CD4-positive, alpha-beta T cell treated with Interleukin-6 for 4 hours (primary cell): ENCODE measurements at places on chromosomes 6 and 20.

DNA sequence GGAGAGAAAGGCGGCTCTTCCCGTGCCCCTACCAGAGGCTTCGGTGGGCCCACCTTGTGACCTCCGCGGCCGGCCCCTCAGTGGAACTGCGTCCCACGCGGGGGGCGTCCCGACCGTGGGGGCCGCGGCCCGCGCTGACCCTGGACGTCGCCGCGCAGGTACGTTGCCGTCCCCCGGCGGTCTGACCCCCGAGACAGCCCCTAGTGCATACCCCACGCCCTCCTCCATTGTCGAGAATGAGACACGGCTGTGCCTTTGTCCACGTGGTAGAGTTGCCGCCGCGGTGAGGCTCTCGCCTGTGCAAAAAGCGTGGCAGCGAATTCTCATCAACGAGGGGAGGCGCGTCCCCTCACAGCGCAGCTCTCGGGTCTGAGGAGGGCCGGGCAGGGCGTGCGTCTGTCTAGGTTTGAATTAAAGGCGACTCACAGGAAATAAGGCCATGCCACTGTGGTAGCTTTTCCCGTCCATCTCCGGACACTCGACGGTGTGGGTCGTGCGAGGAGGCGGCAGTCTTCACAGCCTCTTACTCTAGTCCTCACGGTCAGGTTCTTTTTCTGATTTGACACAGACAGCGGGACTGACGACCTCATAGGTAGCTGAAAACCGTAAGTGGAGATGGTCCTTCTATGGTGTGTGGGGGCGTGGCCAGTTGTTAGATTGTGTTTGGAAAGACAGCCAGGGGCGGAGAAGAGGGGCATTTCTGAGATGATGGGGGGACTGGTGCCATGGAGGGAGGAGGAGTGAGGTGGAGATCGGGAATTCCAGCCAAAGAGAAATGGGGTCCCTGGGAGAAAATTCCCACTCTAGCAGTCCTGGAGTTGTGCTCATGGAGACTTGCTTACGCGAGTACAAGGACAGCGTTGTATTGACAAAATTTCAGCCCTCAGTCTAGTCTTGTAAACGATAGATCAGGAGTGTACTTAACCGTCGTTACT is 580 bp downstream of the NXT1 start:
- peak; percentile 70 for DNase-seq

- DNase-seq: peak; percentile 19
Observed at GRCh38 chr6:77457720-77458349, 5.5 kb downstream of the HTR1B start.

DNA sequence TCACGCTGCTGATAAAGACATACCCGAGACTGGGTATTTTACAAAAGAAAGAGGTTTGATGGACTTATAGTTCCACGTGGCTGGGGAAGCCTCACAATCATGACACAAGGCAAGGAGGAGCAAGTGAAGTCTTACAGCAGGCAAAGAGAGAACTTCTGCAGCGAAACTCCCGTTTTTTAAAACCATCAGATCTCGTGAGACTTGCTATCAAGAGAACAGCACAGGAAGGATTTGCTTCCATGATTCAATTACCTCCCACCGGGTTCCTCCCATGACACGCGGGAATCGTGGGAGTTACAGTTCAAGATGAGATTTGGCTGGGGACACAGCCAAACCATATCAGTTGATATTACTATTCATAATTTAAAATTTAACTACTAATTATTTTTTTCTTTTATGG is 157.3 kb upstream of the ATXN1 start:
- DNase-seq: no peak

GRCh38 chr6:163254341-163254835 is 160.1 kb upstream of the QKI start:
- no peak for DNase-seq

DNA sequence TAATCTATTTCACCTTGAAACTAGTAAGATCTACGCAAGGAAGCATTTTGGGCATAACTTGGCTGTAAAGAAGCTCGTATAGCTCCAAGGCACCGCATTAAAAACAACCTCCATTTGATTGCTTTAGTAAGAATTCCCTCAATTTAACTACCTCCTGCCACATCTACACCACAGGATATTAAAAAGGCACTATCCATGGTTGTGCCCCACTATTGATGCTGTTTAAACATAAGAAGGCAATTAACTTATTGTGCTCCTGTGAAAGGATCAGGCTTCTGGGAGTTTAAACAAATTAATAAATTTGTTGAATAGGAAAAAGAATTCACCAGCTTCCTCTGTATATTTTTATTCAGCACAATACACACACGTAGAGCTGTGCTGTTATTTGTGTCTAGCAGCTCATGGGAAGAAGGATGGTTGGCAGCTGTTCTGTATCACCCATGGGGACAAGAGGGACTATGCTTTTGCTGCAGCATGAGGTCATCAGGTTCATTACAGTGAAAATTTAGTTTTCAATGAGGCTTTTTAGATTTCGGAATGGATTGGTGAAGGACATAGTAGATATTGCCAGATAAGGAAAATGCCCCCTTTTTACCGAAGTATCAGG is 513.3 kb downstream of the HAO1 start:
- no peak for DNase-seq

DNA sequence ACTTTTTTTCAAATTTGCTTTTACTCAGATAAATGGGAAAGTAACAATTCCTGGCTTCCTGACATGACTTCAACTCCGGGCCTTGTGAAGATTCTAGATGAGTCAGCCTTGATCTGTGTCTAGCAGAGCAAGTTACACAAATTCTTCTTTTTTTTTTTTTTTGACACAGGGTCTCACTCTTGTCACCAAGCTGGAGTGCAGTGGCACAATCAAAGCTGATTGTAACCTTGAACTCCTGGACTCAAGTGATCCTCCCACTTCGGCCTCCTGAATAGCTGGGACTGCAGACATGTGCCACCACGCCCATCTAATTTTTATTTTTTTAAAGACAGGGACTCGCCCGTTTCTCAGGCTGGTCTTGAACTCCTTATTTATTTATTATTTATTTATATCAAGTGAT is 7.3 kb upstream of the ARHGAP18 start:
- DNase-seq: no peak

- DNase-seq: no peak
Observed at GRCh38 chr20:58576603-58576970, 61.4 kb upstream of the APCDD1L start.

GRCh38 chr6:35948725-35949124 is 27.8 kb upstream of the SRPK1 start:
- DNase-seq: no peak

DNA sequence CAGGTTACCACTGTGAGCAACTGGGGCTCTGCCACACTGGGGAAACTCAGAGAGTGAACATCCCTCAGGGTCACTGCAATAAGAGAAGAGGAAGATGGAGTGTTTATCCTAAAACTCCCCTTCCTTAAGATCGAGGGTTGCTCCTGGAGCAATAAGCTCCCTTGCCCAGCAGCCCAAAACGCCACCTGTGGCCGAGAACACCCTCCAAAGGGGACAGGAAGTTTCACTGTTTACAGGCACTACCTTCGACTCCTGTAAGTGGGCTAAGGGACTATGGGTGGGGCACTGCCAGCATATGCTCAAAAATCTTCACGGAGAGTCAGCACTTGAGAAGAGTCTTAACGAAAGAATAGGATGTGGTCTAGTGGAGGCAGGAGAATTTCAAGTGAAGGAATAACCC is 132.5 kb downstream of the FAXC start:
- no peak for DNase-seq

DNA sequence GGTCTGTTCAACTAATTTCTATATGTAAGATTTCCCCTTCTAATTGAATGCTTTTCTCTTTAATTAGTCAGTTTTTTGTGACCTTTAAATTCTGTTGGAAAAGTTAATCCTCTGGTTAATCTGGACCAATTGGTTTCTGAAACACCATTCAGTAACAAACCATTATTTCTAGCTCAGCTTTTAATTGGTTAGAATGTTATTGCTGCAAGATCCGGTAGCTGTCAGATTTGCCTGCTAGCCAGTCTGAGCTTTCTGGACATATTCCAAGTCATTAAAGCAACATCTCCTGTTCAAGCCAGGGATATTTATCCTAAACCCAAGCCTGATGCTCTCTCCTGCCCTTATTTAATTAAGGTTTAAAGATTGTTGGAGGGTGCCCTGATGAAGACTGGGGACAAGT is 55.1 kb upstream of the FBXL4 start:
- no peak for DNase-seq

- DNase-seq: no peak
Observed at GRCh38 chr20:43287637-43288036, 97.9 kb upstream of the PTPRT start.

GRCh38 chr6:114576330-114576729 is 233.5 kb upstream of the HS3ST5 start:
- DNase-seq: no peak

DNA sequence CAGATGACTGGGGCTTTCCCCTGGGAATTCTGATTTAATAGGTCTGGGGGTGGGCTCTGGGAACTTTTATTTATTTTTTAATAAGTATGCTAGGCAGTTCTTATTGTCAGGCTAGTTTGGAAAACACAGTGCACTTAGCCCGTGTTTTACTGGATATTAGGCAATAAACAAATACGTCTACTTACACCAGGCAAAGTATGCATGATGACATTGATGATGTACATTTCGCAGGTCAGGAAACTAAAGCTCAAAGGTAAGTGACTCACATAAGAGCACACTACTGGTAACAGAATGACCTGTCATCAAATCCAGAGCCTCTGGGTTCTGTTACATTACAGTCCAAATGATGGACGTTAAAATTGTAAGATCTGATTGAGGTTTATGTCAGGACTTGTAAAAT is 144.4 kb upstream of the EXOC2 start:
- DNase-seq: no peak

DNA sequence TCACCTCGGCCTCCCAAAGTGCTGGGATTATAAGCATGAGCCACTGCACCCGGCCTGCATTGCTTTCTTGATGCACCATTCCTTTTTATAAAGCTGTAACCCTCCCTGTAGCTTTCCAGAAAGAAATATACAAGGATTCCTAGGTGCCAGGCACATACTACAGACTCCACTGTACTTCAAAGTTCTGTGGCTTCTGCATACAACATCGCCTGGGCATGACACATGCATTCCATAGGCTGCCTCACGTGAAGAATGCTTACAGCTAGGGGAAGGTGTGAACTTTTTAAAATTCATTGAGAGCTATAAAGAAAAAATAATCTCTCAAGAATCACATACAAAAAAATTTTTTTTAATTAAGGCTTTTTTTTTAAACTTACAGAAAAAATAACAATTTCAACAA is 50.2 kb downstream of the TRAM2 start:
- no peak for DNase-seq

DNA sequence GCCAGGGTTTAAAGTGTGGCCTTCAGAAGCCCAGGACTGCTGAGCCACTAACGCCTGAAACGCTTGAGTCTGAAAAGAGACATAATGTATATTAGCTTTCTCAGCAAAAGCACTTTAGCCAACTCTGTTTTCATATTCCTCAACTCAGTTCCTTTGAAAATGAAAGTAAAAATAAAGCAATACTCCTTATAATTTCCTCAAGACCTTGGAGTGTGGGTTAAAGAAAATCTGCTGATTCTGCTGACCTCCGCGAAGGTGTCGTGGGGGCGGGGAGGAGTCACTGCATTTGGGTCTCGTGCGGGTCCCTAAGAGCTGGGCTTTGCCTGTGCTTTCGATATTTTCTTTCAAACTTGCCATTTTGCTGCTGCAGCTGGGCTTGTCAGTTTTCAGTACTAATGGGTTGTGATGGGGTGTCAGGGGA is 142.2 kb upstream of the ARID1B start:
- DNase-seq: no peak

GRCh38 chr6:5626727-5627426 is 365.6 kb downstream of the FARS2 start:
- peak; percentile 30 for DNase-seq

- no peak for DNase-seq
Observed at GRCh38 chr20:24046888-24047287, 58.3 kb upstream of the GGTLC1 start.

- no peak for DNase-seq
Observed at GRCh38 chr6:40794586-40794985, 207.4 kb upstream of the LRFN2 start.

GRCh38 chr20:63366390-63367365 is 5.5 kb upstream of the CHRNA4 start:
- DNase-seq: no peak

DNA sequence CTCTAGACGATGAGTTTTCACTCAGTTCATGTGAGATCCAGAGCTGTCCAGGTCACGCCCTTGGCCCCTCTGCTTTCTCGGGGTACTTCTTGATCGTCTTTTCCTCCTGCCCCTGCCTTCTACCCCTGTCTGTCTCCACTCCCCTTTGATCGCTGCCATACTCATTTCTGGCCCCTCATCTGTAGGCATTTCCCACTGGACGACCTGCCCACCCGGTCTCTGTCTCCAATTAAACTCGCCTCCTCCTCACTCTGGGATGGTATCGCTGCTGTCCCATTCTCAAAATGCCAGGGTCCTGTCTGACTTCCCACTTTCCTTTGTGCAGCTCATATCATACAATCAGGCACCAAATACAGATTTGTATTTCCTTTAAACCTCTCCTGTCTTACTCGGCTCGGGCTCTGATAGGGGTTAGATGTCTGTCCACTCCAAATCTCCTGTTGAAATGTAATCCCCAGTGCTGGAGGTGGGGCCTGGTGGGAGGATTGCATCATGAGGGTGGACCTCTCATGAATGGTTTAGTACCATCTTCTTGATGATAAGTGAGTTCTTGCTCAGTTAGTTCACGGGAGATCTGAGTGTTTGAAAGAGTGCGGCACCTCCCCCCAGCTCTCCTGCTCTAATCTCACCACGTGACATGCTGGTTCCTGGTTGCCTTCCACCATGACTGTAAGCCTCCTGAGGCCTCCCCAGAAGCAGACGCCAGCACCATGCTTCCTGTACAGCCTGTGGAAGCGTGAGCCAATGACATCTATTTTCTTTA is 3.5 kb upstream of the SYNJ2 start:
- DNase-seq: no peak

DNA sequence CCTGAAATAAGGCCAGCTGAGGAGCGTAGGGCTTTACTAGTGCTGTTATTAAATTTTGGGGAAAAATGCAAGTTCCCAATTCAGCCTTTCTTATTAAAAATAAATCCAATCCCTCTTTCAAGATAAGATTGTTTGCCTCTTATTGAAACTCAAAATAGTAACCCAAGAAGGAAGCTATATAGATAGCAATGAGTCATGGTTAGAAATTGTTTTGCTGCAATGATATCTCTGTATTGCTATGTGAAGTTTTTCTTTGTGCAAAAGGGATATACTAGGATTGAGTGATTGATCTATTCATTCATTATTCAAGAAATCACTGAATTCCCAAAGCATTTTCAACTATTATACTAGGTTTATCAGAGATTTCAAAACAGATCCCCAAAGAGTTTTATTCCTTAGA is 93.0 kb upstream of the HDAC2 start:
- no peak for DNase-seq

- DNase-seq: no peak
Observed at GRCh38 chr6:4840169-4840568, 64.0 kb downstream of the CDYL start.

GRCh38 chr6:65776332-65776731 is 69.3 kb upstream of the EYS start:
- no peak for DNase-seq

- DNase-seq: no peak
Observed at GRCh38 chr6:45705137-45705855, 310.4 kb downstream of the CLIC5 start.

DNA sequence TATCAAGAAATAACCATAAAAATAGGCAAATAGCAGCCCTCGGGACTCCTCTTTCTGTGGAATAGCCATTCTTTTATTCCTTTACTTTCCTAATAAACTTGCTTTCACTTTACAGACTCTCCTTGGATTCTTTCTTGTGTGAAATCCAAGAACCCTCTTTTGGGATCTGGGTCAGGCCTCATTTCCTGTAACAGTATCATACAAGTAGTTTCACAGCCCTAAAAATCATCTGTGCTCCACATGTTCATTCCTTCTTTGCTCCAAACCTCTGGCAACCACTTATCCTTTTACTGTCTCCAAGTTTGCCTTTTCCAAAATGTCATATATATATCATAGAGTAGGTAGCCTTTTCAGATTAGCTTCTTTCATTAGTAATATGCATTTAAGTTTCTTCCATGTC is 13.5 kb upstream of the NT5E start:
- no peak for DNase-seq
